SW480 (cell line): ENCODE measurements at places on chromosomes 7 and 10.

- no peak for DNase-seq
Measured at GRCh38 chr7:73966941-73967831, 60.8 kb upstream of the ELN start.

GRCh38 chr10:132056663-132057062, 9.1 kb upstream of the JAKMIP3 start:
- no peak for DNase-seq

DNA sequence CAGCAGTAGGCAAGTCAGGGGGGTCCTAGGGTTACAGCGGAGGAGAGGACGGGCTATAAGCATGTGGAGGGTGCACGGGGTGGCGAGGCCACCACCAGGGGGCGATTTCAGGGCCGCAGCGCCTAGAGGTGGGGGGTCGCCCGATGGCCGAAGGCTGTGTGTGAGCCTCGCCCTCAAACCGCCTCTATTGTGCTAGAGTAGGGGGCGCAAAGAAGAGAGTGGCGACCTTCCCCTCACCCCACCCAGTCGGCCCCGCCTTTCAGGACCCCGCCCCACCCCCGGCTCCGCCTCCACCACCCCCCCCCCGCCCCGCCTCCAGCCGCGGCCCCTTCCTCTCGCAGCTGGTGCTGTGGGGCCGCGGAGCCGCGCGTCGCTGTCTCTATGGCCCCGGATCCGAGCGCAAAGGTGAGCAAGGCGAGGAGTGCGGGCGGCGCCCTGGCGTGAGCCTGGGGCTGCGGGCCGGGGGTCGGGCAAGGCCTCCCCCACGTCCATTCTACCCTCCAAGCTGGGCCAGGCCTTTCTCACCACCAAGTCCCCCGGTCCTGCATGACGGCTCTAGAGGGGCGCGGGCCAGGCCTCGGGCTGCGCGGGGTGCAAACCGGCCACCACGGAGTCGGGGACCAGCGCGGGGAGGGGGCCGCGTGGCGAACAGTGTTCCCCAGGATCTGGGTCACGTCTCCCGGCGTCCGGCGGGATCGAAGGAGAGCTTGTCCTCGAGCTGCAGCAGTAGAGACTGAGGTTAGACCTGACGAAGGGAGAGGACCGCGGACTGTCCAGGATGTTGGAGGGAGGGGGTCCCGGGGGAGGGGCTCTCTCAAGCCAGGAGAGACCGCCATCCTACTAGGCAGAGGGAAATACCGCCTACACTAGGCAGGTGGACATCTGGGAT, at the start of gene SEMA4G:
TSS of gene SEMA4G (plus strand) at position 318 of the 889 bp plus-strand sequence. CDS start 3,409 bp downstream, outside the sequence.
- peak; percentile 34 for DNase-seq

- DNase-seq: peak; percentile 2
Measured at GRCh38 chr7:148042935-148043631, 547.5 kb upstream of the C7orf33 start.

GRCh38 chr7:107914831-107915230, 23.8 kb downstream of the DLD start:
- DNase-seq: no peak

GRCh38 chr7:100093054-100093453, 4.3 kb downstream of the COPS6 start:
- DNase-seq: peak; percentile 62

DNA sequence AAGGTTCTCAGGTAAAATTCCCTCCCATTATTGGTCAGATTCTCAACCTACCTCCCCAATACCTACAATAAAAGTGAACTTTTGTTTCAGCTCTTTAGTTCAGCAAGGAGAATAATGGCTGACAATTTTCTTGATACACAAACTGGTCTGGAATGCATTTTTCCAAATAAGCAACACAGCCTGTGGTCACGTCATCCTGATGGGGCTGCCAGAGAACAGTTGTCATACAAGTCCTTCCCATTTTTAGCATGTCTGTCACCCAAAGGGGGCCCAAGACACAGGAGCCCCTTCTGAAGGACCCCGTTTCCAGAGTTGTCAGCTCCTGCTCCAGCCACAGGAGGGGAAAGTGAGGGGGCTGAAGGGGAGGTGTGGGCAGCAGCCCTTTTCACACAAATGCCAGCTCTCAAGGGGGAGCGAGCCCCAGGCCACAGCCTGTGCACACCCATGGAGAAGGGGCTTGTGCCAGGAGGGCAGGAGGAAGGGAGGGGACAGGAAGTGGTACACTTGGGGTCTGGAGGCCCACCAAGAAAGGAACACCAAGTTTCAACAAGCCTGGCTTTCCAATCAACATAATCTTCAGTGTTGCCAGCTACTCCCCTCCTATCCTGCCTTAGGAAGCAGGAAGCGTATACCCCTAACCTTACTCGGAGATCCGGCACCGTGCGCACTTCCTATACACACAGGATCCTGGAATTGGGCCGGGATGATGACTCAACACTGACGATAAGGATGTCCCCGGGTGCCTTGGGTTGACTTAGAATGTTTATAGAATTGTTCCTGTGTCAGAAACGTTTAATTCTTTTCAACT, 43.4 kb upstream of the PDLIM1 start:
- no peak for DNase-seq

GRCh38 chr10:49735848-49736563, 26.1 kb downstream of the OGDHL start:
- no peak for DNase-seq

- no peak for DNase-seq
Measured at GRCh38 chr10:75410132-75411005, 8.8 kb upstream of the ZNF503 start.

- no peak for DNase-seq
Measured at GRCh38 chr10:93313798-93314197, 168.3 kb downstream of the MYOF start.

- no peak for DNase-seq
Measured at GRCh38 chr10:47291682-47292081, 8.3 kb upstream of the GDF10 start.

DNA sequence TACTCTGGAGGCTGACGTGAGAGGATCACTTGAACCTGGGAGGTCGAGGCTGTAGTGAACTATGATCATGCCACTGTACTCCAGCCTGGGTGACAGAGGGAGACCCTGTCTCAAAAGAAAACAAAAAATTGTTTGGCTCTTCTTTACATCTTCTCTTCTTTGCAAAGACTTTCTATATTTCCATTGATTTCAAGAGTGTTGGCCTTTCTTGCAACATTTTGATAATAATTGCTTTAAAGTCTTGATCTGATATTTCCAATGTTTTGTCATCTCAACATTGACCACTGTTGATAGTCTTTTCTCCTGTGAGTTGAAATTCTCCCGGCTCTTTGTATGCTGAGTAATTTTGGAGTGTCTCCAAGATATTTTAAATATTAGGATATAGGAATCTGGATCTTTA, 17.8 kb upstream of the CLDN4 start:
- DNase-seq: no peak

GRCh38 chr7:114084472-114085312, 165.9 kb upstream of the PPP1R3A start:
- DNase-seq: peak; percentile 39

- peak; percentile 97 for DNase-seq
Measured at GRCh38 chr7:6015917-6016652, 7.0 kb downstream of the AIMP2 start.

DNA sequence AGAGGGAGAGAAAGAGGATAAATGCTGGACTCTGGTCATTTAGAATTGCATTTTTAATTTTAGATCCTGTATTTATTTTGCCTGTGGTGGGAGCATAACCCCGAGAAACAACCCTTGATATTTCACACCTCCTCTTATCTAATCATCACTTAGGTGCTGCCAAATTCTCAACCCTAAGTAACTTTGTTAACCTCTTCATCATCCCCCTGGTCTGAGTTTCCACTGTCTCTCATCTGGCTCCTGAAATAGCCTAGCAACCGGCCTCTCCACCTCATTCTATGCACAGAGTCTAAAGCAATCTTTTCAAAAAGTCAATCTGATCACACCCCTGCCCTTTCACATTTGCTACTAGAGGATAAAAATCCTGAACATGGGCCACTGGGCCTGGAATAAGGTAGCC, 118.5 kb upstream of the C1QL3 start:
- no peak for DNase-seq

GRCh38 chr10:89670926-89671325, 25.9 kb upstream of the PANK1 start:
- no peak for DNase-seq

DNA sequence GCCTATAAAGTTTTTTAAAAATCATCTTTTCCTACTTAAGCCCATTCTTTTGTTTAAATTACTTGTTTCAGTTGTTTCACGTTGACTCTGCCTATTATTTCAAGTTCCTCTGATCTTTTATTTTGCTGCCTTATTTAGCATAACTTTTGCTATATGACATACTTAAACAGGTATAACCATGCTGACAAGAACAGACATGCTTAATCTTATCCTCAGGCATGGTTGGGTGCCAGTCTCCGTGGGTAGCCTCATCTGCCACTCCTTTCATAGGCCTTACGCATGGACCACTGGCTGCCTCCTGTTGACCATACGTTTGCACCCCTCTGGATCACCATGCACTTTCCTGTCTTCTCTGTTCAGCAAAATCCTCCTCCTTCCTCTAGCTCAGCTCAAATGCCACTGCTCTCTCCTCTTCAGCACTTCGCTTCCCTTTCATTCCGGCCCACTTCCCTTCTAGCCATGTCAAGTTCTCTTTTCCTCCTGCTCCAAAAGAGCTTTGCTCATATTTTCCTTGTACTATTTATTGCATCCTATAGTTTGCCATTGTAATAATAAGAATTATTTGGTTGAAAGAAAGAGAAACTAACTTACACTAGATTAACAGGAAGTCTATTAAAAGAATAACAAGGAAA, 10.0 kb upstream of the TSPAN33 start:
- no peak for DNase-seq

DNA sequence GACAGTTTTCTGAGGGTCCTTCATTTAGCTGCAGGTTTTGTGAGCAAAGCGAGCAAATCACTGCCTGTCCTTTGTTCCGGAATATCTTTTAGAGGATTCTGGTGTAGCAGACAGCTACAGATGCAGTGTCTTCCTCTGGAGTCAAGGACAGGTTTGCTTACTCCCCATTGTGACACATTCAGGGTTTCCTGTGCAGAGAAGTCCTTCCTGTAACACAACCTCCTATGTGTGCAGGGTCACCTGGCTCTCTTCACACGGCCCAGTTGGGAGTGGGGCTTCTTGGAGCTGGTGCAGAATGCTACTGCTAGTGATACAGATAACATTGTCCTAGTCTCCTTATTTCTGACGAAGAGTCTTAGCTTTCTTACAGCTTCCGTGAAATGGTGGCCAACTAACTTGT, 47.9 kb downstream of the RBM33 start:
- DNase-seq: no peak

DNA sequence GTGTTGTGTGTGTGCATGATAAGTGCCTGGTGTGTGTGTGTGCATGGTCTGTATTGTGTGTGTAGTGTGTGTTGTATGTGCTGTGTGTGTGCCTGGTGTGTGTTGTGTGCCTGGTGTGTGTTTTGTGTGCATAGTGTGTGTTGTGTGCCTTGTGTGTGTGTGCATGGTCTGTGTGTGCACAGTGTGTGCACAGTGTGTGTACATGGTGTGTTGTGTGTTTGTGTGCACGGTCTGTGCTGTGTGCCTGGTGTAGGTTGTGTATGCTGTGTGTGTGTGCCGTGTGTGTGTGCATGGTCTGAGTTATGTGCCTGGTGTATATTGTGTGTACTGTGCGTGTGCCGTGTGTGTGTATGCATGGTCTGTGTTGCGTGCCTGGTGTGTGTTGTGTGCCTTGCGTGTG, 403.0 kb upstream of the RNF32 start:
- no peak for DNase-seq

DNA sequence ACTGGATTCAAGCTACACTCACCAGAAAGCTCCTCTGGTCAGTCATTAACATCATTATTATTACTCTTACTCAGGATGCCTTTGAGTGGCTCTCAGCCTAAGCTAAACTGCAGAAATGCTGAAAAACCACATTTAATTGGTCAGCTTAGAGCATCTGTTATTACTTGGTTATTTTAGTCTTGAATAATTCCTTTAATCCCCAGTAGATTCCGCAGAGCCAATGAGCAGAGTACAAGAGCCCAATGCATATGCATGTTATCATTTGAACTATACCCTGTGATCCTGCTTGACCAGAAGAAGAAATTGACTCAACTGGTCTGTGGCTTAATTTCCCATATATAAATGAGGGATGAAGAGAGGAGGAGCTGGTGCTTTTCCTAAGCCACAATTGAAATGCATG, 417.6 kb upstream of the C7orf33 start:
- DNase-seq: no peak

DNA sequence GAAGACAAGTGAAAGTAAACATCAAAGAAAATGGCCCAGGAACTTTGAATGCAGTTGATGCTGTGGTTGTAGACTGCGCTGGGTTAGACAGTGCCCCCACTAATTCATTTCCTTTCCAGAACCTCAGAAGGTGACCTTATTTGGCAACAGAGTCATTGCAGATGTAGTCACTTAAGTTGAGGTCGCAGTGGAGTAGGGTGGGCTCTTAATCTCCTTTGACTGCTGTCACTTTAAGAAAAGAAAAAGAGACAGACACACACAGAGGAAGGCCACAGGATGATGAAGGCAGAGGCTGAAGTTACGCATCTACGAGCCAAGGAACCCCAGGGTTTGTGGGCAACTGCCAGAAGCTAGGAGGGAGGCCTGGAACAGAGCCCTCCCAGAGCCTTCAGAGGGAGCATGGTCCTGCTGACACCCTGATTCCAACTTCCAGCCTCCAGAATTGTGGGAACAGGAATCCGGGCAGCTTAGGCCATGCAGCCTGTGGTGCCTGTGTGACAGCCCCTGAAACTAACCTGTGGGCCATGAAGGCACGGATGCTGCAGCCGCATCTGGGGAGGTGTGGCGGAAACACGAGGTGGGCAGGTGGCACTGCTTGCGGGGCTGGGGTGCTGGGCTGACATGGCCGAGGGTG, 107.6 kb downstream of the PRKAG2 start:
- no peak for DNase-seq

GRCh38 chr10:100807241-100807951, 62.0 kb downstream of the PAX2 start:
- no peak for DNase-seq

DNA sequence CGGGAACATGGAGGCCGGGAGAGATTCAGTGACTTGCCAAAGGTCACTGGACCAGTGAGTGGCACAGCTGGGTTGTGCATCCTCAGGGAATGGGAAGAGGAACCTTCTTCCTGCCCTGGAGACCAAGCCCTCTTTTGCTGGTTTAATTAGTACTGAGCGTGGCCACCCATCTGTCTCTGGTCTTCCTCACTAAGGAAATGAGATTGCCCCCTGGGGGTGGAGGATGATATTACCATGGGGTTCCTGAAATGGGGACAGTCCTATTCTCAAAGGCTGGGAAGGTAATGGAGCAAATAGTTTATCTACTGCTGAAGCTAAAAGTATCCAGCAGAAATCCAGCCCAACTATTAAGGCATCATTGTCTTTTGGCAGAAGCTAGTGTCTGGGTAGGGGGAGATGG, 98.6 kb upstream of the FGFR2 start:
- DNase-seq: peak; percentile 6

GRCh38 chr10:108392286-108392685, 1227.8 kb upstream of the SORCS1 start:
- no peak for DNase-seq

GRCh38 chr10:22246680-22247391, 29.0 kb upstream of the EBLN1 start:
- DNase-seq: peak; percentile 97
